ENCODE measurements at places on chromosomes 16 and 17.
A peak's percentile ranks its signal among the peaks of the same experiment; 100 is the strongest.

DNA sequence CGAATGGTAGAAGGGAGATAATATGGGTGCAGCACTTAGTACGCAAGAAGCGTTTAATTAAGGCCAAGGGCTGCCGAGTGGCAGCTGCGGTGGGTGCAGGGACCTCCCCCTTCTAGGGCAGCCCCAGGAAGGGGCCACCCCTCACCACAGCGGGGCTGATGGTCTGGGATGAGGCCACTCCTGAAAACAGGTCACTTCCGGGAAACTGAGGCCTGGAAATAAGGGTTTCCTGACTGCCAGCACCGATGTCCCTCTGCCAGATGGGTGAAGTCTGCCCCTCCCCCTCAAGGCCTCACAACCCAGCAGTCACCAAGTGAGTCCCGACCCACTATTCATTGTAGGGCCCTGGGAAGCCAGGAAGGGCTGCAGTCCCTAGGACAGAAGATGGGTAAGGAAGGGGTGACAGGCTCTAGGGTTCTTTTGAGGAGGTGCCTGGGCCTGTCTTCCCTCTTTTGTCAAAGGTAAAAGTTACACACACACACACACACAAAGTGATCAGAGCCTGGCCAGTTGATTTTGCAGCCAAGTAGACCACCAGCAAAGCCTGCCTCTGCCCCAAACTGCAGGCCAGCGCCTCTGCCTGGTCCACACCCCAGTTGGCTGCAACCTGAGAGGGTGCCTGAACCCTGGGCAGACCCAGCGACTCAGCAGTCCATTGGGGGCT lies 12.5 kb downstream of the SREBF1 start:
- H3K4me1 ChIP-seq, result peaks cover 62% of the 10 kb centered on the region
- no peaks in the 10 kb centered on the region for H3K36me3 ChIP-seq
- H3K27ac ChIP-seq, result peak overlapping the region; percentile 88

- peaks cover 7% of the 10 kb centered on the region for H3K4me1 ChIP-seq
- no peak overlapping the region for H3K4me3 ChIP-seq
- no peaks in the 10 kb centered on the region for H3K27me3 ChIP-seq
- no peak overlapping the region for H3K27ac ChIP-seq
- no peak for DNase-seq
Measured at GRCh38 chr16:69393898-69394849, 8.4 kb upstream of the TERF2 start.

- no peaks in the 10 kb centered on the region for H3K36me3 ChIP-seq
- H3K4me1 ChIP-seq, result no peaks in the 10 kb centered on the region
- no peak overlapping the region for H3K4me3 ChIP-seq
- no peak overlapping the region for H3K27ac ChIP-seq
- H3K27me3 ChIP-seq, result no peaks in the 10 kb centered on the region
Measured at GRCh38 chr17:36000732-36001109, 632 bp downstream of the CCL15 start.

GRCh38 chr16:24511174-24511573 lies 28.2 kb upstream of the RBBP6 start:
- no peak overlapping the region for H3K27ac ChIP-seq
- no peak for DNase-seq
- no peak overlapping the region for H3K4me3 ChIP-seq
- no peaks in the 10 kb centered on the region for H3K36me3 ChIP-seq

DNA sequence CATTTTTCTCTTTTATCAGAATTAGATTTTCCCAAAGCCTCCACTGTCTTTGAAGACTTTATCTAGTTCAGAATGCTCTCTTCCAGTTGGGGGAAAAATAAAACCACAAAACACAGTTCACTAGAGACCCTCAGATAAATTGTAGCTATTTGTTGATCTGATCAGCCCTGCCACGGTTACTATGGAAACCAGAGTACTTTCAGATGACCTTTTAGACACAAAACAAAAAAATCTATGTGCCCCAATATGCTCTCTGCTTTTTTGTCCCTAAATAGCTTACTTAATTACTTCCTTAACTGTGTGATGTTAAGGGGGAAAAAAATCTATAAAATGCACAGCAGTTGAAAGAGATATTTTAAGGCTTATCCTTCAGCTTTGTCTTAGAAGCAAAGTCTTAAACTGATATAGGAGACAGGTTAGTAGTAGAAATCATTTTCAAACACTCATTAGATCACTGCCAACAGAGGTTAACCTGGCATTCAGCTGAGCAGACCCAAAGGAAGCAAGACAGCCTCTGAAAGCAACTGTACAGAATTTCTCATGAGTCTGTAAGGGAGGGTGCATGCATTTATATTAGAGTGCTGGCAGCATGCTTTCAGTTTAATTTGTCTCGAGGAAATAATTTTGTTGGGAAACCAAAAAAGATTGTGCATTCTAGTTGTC lies 129.9 kb upstream of the CACNG5 start:
- H3K27me3 ChIP-seq, result no peaks in the 10 kb centered on the region
- no peaks in the 10 kb centered on the region for H3K36me3 ChIP-seq
- no peak for DNase-seq
- no peak overlapping the region for H3K27ac ChIP-seq
- no peaks in the 10 kb centered on the region for H3K4me1 ChIP-seq

DNA sequence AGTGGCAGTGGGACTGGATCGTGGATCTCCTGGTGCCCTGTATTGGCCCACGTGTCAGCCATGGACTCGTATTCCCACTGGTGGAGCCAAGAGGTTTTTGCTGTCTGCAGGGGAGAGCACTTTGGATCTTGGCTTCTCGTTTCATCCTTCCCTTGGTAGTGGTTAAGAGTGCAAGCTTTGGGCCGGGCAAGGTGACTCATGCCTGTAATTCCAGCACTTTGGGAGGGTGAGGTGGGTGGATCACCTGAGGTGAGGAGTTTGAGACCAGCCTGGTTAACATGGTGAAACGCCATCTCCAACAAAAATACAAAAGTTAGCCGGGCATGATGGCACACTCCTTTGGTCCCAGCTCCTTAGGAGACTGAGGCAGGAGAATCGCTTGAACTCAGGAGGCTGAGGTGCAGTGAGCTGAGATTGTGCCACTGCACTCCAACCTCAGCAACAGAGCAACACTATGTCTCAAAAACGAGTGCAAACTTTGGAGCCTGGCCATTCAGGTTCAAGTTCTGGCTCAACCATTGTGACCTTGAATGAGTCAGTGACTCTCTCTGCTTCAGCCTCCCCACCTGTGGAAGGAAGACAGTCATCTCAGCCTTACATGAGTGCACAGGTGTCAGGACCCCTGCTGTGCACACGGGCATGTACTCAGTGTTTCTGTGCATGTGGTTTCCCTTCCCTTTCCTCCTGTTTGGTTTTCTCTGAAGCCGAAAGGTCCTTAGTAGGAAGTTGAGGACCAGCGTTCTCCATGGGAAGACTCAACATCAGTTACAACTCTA lies 57.4 kb downstream of the PLCG2 start:
- no peak for DNase-seq
- H3K36me3 ChIP-seq, result no peaks in the 10 kb centered on the region
- H3K27ac ChIP-seq, result no peak overlapping the region
- H3K4me1 ChIP-seq, result no peaks in the 10 kb centered on the region
- no peak overlapping the region for H3K4me3 ChIP-seq
- H3K27me3 ChIP-seq, result no peaks in the 10 kb centered on the region

- H3K4me3 ChIP-seq, result no peak overlapping the region
Measured at GRCh38 chr16:12010388-12011251, 34.1 kb downstream of the SNX29 start.

GRCh38 chr17:7897773-7898172 lies 9.2 kb downstream of the CHD3 start:
- no peak overlapping the region for H3K4me3 ChIP-seq
- H3K4me1 ChIP-seq, result no peaks in the 10 kb centered on the region
- H3K27me3 ChIP-seq, result no peaks in the 10 kb centered on the region
- no peak overlapping the region for H3K27ac ChIP-seq
- DNase-seq, result no peak
- peaks cover 94% of the 10 kb centered on the region for H3K36me3 ChIP-seq

DNA sequence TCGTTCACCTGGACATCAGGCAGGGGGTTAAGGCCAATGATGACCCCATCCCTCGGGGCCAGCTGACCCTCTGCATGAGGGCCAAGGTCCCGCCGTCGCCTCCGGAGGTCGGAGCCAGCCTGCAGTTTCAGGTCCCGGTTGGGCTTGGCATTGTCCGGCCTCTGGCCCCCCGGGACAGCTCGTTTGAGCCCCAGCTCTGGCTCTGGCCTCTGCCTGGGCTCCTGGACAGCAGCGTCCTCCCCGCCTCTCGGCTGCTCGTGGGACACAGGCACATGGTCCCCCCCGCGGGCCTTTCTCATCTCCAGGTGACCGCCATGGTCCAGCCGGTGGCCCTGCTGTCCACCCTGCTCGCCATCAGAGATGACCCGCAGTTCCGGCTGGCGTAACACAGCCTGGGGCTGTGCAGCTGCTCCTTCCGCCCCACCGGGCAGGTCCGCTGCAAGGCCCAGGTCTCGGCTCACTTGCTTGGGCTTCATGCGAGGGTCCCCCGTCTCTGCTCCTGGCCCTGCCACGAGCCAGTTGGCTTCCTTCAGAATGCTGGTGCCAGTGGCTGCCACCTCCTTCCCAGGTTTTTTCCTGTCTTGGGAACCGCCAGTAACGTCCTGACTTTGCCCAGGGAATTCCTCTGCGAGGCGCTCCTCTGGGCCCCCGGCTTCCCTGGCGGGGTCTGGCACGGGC lies 6.7 kb downstream of the NDUFAF8 start:
- H3K4me3 ChIP-seq, result no peak overlapping the region
- H3K4me1 ChIP-seq, result peaks cover under 1% of the 10 kb centered on the region
- H3K27ac ChIP-seq, result no peak overlapping the region
- peaks cover 2% of the 10 kb centered on the region for H3K36me3 ChIP-seq

DNA sequence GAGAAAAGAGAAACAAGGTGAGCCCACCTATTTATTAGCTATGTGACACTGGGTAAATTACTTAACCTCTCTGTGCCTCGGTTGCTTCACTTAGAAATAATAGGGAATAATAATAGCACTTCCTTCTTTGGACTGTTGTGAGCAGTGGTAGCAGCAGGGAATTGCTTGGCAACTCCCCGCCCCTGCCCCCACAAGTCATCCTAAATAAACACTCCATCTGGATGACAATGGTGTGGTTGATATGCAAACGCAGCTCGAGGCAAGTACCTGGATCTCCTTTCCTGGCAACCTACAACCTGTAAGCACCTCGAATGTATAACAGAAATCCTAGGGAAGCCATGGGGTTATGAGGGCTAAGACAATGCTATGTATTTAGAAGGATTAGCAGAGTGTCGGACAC lies 9.1 kb downstream of the TEKT3 start:
- peaks cover 14% of the 10 kb centered on the region for H3K27me3 ChIP-seq
- no peaks in the 10 kb centered on the region for H3K36me3 ChIP-seq
- H3K4me3 ChIP-seq, result no peak overlapping the region
- H3K27ac ChIP-seq, result no peak overlapping the region
- no peaks in the 10 kb centered on the region for H3K4me1 ChIP-seq

- no peaks in the 10 kb centered on the region for H3K36me3 ChIP-seq
- H3K4me3 ChIP-seq, result peak overlapping the region; percentile 53
- no peak for DNase-seq
- peaks cover 54% of the 10 kb centered on the region for H3K4me1 ChIP-seq
Measured at GRCh38 chr16:30377050-30377811, 2.6 kb downstream of the MYL11 start.

DNA sequence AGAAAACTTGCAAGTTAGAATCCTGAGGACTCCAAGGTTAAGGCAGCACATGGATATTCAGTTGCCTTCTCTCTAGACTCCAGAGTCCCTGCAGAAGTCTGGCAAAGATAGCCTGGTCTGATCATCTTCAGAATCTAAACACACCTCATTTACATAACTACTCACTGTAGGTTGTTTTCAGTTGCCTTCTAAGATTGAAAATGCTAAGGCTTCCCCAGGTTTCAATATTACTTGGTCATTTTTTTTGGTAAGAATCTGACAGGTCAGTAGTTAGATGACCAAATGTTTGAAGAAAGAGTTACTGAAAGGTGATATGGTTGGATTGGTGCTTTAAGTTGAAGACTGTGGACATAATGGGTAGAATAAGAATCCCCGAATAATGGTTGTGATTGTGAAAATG lies 205.4 kb upstream of the KCNJ16 start:
- no peaks in the 10 kb centered on the region for H3K27me3 ChIP-seq
- H3K4me1 ChIP-seq, result no peaks in the 10 kb centered on the region
- H3K4me3 ChIP-seq, result no peak overlapping the region
- H3K36me3 ChIP-seq, result no peaks in the 10 kb centered on the region

DNA sequence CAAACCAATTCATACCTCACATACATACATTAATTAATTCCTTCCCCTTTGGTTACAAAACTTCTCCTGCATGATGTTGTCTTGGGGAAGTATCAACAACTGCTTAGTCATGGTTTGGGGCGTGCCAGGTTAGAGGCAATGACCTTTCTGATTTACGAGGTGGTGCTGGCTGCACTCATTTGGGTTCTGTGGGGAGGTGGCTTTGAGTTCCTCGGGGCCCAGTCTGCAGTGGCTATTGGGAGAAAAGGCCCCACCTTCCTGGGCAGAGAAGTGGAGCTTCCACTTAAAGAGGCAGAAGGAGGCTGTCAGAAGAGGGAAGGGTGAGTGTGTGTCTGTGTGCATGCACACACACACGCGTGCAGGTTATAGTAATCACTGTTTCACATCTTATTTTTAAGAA lies 10.2 kb upstream of the ETV4 start:
- H3K4me3 ChIP-seq, result no peak overlapping the region
- no peaks in the 10 kb centered on the region for H3K36me3 ChIP-seq
- no peaks in the 10 kb centered on the region for H3K27me3 ChIP-seq
- H3K27ac ChIP-seq, result no peak overlapping the region

DNA sequence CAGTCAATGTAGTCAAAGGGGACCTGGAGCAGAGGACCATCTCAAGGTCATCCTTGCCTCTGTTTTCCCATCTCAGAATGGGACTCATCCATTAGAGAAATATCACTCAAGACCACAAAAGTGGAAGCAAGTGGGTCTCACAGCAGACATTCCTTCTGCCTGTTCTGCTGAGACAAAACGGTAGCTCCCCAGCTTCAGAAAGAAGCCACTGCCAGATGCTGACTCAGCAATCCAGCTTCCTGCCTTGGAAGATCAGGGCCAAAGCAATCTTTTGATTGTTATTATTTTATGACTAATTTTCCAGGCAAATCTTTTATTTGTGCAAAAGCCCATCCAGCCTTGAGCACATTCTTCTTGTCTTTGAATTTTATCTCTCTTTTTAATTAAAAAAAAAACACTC lies 86.8 kb downstream of the CCT6B start:
- no peaks in the 10 kb centered on the region for H3K4me1 ChIP-seq
- H3K36me3 ChIP-seq, result no peaks in the 10 kb centered on the region
- no peaks in the 10 kb centered on the region for H3K27me3 ChIP-seq
- no peak overlapping the region for H3K4me3 ChIP-seq
- DNase-seq, result no peak
- no peak overlapping the region for H3K27ac ChIP-seq
